ENCODE measurements at places on chromosomes 12 and 14.

GRCh38 chr14:89856871-89857345 lies 97.6 kb downstream of the EFCAB11 start:
- no peak for DNase-seq

DNA sequence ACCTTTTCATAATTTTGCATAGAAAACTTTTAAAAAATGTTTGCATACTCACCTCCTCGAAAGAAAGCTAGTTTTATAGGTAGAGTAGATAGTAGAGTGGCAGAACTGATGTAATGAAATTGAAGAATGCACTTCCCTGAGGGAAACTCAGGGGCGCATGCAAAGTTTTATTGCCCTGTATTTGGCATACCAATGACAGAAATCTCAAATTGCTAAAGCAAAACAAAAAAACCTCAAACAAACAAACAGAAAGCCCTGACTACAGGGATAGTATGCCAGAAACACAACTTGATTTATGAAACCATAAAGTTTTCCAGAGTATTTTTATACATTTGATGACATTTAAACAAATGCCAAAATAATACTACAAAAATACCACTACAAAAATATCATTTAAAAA lies 1.8 kb downstream of the RASSF9 start:
- no peak for DNase-seq

DNA sequence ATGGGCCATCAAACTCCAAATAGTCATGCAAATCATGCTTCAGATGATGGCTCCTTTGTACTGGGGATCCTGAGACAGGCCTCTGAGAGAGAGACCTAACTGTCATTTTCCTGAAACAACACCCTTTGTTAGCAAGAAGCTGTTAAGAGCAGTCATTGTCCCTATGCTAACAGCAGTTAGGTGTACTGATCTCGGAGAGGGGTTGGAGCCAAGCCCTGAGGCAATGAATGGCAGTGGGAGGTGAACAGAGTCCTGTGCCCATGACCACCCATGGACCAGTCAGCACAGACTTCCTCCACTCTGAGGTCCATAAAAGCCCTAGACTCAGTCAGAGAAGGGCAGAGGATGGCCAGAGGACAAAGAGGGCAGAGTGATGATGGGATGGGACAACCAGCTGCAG lies 747.6 kb upstream of the LRFN5 start:
- no peak for DNase-seq

DNA sequence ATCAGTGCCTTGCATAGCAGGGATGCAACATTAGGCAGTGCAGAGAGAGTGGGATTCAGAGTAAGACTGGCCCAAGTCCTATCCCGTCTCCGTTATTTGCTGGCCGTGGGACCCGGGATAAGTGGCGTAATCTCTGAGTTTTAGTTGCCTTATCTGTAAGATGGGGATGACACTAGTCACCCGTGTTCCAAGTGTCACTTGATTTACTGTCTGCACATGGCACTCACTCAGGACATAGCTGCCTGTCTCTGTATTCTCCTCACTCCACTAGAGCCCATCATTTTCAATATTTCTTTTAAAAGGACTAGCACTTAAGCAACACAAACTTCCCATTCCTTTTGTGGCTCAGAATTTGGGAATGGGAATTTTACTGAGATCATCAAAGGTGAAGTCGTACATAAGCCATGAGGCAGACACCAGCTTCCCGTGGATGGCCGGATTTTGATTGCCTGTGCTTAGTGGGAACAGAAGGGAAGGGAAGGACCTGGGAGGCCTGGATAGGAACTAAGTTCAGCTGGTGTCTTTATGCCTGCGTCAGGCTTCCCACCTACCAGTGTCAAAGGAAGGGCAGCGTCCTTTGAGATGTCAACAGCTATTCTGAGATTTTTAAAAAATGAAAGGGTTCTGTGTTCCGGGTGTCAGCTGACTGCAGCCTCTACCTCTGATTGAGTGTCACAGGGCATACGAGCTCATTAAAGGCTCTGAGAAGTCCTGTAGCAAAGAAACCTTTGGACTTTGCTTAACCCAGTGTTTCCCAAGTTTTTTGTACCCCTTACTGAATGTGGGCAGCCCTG lies 361.4 kb downstream of the CACNA1C start:
- no peak for DNase-seq

- DNase-seq, result no peak
These were observed 55.2 kb downstream of the DAD1 start for GRCh38 chr14:22533739-22534359.

GRCh38 chr12:13135371-13136178 lies 32.1 kb upstream of the GSG1 start:
- DNase-seq, result no peak

DNA sequence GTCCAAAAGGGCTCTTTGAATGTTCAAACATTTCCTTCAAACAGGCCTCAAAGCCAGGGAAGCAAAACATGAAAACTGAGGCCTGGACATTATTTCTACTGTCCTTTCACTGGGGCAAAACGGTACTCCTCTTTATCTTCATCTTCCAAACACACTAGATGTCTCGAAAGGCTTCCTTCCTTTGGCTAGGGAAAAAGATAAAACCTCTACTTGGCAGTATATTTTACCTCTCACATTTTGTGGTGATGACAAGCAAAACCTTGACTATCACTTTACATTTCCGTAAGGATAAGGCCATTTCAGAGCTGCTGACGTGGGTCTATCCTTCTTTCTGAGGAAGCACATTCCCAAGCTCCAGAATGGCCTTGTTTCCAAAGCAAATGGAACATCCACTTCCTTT lies 9.9 kb downstream of the STAB2 start:
- no peak for DNase-seq

GRCh38 chr14:103899833-103900232 lies 28.4 kb upstream of the TDRD9 start:
- no peak for DNase-seq

DNA sequence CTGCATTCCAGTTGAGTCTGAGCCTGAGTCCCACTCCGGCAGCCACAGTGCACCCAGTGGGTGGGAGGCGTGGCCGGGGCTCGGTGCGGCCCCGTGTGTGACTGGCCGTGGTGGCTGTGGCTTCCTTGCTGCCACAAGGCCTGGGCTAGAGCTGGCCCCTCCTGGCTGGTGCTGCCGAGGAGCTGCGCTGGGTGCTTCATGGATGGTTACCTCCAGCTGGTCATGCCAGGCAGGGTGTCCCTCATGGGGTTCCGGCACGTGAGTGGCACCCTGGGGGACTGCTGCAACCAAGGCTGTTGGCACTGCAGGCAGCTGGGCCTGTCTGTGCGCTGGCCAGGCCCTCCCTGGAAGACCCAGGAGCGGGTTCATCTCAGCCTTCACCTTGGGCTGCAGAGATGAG lies 62.7 kb downstream of the KIF26A start:
- no peak for DNase-seq

GRCh38 chr14:20782280-20782890 lies 1.3 kb downstream of the RNASE6 start:
- DNase-seq, result no peak

DNA sequence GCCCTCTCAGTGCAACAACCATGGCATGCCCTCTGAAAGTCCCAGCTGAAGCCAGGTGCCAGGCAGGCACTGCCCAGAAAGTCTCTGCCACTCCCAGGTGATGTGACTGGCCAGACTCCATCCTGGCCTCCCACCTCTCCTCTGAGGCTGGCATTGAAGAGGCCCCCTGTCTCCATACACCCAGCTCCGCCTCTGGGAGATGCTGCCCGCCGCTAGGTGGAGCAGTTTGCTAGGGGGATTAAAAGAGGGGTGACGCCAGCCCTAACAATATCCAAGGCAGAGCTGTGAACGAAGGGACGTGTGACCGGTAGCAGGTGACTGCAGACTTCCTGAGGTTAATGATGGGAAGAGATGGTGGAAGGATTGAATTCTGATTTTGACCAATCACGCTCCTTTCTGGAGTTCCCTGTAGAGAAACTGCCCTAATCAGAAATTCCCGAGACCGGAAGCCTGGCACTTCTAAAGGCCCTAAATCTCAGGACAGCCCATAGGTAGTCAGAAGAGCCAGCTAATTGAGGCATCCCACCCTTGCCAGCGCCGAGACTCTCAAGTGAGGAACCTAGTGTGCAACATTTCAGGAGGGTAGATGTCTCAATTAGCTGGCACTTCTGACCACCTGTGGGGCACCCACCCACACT lies 8.3 kb upstream of the PLEK2 start:
- DNase-seq, result no peak

GRCh38 chr12:121697093-121697698 lies 15.4 kb upstream of the TMEM120B start:
- DNase-seq, result peak; percentile 64

GRCh38 chr14:89600950-89601826 lies 184.2 kb upstream of the FOXN3 start:
- no peak for DNase-seq

DNA sequence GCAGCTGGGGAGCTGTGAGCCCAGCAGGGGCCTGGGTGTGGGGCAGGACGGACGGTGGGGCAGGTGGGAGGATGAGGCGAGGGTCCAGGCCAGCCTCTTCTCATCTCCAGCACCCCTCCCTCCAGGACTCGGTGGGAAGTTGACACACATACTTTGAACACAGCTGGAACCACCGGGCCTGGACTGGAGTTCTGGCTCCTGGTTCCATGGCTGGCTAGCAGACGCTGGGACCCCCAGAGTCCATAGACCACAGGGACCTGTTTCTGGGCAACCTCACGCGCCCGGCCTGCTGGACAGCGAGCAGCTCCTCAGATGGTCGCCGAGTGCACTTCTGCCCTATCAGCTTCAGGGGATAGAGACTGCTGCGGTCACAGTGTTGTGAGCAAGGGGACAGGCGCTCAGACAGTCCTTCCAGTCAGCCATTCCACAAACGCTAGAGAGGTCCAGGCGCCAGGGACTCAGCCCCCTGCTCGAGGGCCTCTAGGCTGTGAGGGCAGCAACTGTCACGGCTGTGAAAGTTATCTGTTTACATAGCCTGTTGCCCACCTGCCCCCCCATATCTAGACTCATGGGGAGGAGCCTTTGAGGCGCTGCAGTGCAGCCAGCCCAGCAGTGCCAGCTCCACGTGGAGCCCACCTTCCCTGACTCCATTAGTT lies 25.2 kb downstream of the TCHP start:
- DNase-seq, result peak; percentile 10

DNA sequence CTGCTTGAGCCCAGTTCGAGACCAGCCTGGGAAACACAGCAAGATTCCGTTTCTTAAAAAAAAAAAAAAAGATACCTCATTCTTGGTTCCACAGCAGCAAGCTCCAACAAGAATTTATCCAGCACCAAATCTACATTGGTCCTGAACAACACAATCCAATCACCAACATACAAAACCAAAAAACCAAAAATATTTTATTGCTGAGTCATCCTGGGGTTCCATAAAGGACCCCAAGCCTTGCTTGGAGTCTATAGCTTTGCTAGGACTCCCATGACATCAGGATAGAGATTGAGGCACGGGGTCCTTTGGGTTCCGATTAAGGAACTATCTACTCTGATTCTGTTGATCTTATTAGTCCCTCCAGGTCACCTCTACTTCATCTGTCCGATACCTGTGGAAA lies 7.7 kb downstream of the OSGEP start:
- DNase-seq, result no peak

GRCh38 chr12:93180566-93180965 lies 197.2 kb upstream of the NUDT4 start:
- no peak for DNase-seq

DNA sequence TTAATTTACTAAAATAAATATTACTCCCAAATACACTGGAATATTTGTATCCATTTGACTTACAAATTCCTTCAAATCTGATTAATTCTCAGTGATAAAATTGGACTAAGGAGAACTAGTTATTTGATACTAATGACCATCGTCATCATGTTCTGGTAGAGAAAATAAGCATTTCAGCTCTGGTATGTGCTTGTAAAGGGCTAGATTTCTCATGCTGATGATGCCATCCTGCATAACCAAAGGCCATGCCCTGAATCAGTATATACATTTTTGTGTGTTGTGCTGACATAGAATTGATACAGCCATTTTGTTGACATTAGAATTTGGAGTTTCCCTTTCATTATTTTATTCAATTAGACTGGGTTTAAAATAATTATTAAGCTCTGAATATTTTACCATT lies 148.9 kb downstream of the PCNX1 start:
- DNase-seq, result no peak

DNA sequence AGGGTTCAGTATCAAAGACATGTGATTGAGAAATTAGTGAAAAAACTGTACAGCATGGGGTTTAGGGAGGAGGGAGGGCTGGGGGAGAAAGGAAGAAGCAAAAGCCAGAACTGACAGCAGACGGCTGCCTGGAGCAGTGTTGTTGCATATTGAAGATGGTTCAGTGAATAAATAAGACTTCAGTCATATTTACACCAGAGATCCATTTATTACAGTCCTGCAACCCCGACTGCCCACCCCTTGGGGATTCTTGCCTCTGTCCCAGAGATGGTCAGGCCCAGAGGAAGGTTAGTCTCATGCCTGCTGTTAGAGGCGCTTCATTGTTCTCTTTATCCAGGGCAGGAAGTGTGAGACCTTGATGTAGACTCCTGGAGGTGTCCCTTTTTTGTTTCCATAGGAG lies 3.2 kb downstream of the GZMH start:
- DNase-seq, result no peak

- DNase-seq, result no peak
These were observed 149.9 kb downstream of the FOXN3 start for GRCh38 chr14:89267163-89267562.

DNA sequence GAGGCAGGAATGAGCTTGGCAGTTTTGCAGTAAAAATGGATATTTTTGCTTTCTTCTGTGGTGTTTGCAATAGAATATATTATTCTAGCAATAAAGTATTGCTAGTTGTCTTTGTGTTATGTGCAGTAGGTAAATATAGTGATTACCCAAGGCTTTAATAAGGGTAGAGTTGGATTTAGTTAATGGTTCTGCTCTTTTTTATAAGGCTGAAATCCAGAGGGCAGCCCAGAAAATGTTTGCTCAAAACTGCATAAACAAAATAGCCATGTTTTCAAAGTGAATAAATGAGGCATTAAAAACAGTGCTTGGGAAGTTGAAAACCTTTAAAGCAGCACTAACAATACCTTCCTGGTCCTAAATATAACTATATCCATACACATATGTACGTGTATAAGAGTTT lies 162.4 kb downstream of the SLC5A8 start:
- DNase-seq, result no peak

DNA sequence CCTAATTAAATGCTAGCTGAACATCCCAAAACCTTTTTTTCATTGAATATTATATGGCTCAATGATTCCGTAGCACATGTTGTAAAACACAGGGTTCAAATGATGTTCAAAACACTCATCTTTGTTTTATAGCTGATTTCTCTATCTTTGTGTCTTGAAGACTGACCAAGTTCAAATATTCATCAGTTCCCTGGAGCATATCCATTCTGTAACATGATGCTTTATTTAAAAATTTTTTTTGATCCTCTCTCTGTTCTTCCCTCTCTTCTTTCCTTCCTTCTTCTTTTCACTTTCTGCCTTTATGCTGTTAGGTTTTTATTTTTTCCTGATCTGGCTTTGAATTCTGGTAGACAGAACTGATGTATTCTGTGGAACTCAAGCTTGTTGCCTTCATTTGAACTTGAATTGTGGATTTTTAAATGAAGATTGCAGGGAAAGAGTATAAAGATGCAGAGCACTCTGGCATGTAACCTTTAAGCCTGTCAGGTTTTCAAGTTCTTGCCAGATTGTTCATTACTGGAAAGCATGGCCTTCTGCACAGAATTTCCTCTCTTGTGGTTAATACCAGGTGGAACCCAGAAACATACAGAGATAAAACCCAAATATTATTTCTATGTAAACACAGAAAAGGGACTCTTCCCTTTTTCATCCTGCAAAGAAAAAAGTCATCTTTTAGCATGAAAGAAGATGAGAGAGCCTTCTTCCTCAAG lies 39.5 kb downstream of the PROX2 start:
- DNase-seq, result no peak

- DNase-seq, result no peak
These were observed 87.4 kb downstream of the HECTD4 start for GRCh38 chr12:112294793-112295192.
